NCI-H1930 (cell line): ENCODE measurements at places on chromosomes 2 and 18.
A peak's percentile ranks its signal among the peaks of the same experiment; 100 is the strongest.

DNA sequence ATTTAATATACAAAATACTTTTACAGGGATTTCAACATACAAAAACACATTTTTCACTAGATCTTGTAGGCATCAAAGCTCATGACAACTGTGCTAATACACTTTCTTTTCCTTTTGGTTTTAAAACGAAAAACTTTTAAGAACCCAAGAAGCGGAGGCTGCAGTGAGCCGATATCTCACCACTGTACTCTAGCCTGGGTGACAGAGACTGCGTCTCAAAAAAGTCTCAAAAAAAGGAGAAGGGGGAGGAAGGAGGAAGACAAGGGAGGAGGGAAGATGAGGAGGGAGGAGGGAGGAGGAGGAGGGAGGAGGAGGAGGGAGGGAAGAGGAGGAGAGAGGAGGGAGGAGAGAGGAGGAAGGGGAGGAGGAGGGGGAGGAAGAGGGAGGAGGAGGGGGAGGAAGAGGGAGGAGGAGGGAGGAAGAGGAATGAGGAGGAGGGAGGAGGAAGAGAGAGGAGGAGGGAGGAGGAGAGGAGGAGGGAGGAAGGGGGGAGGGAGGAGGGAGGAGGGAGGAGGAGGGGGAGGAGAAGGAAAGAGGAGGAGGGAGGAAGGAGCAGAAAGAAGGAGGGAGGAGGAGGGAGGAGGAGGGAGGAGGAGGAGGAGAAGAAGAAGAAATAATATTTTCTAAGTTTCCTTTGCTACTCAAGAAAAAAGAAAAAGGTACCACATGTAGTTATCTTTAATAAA is 13.8 kb downstream of the ROCK2 start:
- DNase-seq: no peak

DNA sequence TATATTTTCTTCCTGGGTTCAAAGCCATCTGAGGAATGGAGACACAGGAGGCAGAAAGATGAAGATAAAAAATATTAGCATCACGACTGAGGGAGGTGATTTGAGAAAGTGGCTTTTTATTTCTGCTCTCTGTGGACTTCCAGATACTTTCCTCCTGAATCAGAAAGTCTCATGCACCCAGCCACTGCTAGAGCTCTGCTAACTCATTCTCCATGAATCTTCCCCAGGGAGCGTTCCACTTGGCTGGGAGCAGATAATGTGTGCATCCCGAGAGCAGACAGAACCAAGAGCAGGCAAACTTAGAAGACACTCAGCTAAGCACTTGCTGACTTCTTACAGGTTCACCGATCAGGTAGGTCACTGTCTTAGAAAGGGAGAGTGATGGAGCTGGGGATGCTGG is 264.1 kb upstream of the THUMPD2 start:
- no peak for DNase-seq

- DNase-seq: no peak
These were observed 15.4 kb upstream of the MLPH start for GRCh38 chr2:237471438-237472186.

DNA sequence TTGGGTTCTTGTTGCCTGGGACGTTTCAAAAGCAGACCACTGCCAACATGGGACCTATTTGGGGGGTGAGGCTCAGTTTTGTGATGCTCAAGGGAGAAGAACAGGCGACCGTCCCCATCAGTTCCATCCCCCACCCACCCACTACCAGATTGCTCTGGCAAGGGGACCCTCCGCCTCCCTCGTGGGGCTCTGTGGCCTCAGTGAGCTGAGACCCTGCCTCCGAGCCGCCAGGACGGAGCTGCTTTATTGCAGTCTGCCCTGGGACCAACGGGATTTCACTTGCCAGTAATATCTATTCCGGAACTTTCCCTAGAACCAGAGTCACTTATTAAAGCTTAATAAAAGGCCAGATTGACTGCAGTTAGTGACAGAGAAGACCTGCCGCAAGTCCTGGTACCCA is 146.3 kb downstream of the KLHL29 start:
- no peak for DNase-seq

DNA sequence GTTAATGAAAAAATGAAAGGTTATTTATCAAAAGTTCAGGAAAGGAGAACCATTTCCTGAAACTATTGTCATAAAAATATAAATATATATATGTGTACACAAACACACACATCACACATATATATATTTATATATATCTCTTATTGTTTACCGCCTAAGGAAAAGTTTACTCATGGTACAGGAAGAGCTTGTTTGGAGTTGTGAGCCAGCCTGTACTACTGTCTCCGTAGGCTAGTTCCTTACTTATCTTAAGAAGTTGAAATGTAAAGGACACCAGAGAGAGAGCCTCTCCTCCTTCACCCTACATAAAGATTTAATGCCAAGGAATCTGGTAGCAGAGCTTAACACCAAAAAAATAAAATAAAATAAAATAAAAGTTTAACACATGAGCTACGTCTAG is 19.6 kb downstream of the DSC1 start:
- no peak for DNase-seq

DNA sequence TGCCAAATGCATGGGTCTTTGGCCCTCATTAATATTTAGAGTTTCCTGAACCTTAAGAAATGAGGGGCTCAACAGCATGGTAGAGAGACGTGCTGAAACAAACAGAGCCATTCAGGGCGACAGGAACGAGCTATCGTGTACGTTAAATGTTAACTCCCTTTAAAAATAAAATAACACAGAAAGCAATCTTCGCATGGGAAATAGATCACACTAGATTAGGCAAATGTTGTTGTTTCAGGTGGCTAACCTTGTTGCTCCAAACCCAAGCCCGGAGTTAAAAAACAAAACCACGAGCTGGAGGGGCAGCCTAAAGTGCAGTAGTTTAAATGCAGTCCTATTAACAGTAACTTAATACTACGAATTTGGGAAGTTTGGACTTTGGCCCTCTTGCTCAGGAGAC is 177.4 kb upstream of the TRIB2 start:
- no peak for DNase-seq

DNA sequence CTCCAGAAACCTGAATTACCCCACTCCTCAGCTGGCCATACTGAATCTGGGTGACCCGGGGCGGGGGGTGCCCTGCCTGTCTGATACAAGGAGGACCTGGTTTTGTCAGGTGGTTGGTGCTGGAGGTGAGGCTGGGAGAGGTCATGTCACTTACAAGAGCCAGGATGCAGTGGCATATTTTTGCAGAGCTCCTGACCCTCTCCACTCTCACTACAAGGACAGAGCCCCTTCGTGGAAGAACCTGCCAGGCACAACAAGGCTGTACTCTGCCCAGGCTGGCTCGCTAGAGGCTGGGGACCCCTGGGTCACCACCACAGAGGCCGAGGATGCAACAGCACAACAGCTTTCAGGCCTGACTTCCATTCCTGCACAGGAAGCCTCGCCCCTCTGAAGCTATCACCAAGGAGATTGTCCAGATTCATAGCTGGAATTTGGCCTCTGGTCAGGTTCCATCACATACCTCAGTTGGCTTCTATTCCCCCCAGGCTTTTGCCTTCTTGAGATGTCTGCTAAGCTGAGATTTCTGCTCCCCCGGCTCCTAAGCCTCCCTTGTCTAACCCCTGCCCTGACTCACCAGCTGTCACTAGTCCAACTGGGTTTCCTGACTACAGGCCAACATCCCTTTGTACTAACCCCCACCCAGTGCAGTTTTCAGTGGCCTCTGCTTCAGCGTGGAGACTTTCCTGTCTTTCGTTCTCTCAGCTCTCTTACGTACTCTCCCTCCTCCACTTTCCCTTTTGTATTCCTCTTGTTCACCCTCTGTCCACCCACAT is 132.5 kb upstream of the EPAS1 start:
- no peak for DNase-seq

GRCh38 chr18:363301-364085 is 95.6 kb upstream of the THOC1 start:
- no peak for DNase-seq

GRCh38 chr2:98768384-98769113 is 37.6 kb upstream of the MGAT4A start:
- DNase-seq: no peak

DNA sequence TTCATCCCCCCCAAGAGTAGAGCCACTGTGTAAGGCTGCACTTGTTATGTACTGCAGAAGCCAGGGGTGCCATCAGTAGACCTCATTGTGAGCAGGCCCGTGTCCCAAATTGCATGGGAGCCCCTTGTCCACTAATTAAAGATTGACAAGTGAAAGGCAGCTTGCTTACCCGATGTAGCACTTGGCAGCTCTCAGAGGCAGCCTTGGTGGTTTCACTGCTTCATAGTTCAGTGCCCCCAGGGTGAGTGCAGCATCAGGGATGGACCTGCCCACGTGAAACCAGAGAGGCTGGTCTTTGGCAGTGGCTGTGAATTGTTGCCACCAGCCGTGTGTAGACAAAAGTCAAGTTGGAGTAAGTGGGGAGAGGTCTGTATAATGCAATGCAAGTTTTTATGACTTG is 13.3 kb downstream of the TUBB6 start:
- no peak for DNase-seq

- DNase-seq: no peak
These were observed 3.9 kb upstream of the MGAT4A start for GRCh38 chr2:98734823-98735260.

GRCh38 chr2:209523867-209524266 is 100.0 kb downstream of the MAP2 start:
- no peak for DNase-seq

- DNase-seq: no peak
These were observed 119.2 kb downstream of the VAPA start for GRCh38 chr18:10033016-10033399.

GRCh38 chr2:2881499-2881898 is 496.1 kb downstream of the EIPR1 start:
- no peak for DNase-seq

DNA sequence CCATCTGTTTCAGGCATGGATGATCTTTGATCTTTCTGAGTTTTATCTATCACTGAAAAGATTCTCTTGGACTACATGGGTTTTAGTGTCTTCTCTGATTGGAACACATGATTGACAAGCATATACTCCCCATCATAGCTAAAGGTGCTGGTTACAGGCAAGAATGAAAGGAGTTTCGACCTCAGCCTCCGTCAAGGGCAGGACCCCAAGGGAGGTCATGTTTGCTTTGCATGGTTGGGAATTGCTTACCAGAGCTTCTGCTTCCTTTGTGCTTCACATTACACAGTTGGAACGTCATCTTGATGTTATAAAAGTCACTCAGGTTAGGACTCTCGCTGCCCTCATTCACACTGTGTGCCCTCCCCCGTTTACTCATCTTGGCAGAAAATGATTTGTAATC is 287.7 kb downstream of the PIK3C3 start:
- DNase-seq: no peak

- DNase-seq: no peak
These were observed 36.8 kb upstream of the WIPF1 start for GRCh38 chr2:174634130-174635014.

- no peak for DNase-seq
These were observed 382.8 kb downstream of the GPD2 start for GRCh38 chr2:156818944-156819343.

GRCh38 chr2:100718065-100718629 is 101.8 kb upstream of the NPAS2 start:
- no peak for DNase-seq

DNA sequence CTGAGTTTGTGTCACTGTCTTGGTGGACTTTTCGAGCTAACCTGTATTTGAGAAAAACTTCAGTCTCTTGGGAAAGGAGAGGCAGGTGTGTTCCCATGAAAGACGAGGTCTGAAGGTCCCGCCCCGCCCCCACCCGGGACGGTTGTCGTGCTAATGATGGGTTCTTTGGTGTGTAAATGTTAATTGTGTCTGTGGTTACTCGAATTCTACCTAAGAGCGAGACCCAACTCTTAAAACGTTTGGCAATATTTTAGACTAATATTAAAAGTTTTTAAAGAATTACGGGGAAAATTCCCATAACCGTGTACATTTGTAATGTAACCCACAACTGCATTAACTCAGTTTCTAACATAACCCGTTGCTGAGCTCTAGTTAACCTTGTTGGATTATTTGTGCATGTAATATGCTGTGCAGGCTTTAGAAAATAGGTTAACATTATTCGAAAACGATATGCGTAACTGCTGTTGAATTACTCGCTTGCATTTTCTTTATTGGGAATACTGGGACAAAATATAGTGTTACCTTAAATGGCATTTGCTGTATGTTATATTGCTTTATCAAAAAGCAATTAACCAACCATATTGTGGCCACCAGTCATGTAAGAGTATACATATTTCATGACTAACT is 833 bp downstream of the EPB41L5 start:
- peak; percentile 29 for DNase-seq

DNA sequence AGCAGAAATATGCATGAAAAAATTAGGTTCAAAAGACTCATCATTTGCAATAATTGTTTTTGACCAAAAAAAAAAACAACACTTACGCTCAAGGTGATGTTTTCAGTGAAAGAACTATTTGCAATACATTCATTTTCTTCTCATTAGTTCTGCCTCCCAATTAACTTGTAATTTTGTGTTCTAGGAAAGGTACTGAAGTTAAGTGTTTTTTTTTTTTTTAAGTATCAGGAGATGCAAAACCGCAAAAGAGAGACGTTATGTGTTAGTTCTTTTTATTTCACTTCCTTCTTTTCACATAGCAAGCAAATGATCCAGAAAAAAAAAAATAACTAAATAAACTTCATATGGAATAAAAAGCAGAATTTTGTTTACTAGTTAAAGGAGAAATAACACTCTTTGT is 735.2 kb upstream of the GCFC2 start:
- DNase-seq: no peak

DNA sequence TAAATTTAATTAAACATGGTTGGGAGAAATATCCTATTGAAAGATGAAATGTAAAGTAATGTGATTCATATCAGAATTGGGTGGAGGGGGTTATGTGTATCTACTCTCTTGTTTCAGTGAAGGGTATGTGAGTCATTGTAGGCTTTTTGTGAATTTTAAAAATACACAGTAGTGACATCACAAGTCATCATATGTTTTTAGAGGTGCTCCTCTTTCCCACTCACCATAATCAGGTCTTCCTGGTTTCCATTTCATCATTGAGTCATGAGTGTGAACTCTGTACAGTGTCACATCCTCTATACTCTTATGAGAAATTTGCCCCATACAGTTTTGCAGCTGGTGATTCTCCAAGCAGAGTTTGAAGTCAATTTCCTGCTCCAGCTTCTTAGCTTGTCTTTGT is 18.8 kb downstream of the FSIP2 start:
- no peak for DNase-seq

DNA sequence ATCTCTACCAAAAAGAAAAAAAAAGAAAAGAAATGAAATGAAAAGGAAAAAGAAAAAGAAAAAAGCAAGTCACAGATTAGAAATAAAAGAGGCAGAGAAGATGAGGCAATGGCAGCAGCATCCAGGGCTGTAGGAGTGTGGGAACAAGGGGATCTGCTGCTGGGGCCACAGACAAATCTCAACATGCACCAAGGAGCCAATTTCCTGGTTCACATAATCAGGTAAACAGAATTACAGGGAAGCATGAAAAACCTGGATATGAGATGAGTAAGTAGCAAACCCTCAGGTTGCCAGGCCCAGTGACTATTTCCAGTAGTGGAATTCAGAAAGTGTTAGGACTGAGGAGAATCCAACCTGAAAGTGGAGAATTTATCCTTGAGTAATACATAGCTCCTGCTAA is 77.4 kb upstream of the ARHGAP28 start:
- DNase-seq: no peak

DNA sequence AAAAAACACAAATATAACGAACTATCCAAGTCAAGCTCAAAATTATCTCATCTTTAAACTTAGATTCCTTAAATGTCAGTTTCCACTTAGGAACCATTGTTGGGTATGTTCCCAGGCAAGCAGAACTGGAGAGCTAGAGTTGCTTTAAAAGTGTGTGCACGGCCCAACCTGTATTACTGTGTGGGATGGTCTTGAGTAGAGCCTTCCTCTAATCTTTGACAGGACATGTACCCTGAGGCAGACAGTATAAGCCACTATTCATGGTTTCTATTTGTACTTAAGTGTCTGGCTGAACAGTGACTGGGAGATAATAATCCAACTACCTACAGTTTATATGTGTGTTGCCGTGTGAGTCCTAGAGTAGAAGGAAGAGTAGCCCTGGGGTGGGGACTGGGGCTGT is 239.7 kb downstream of the GPD2 start:
- no peak for DNase-seq
